IPS DF 19.7 (cell line): ENCODE measurements at places on chromosomes 16 and 17.

- no peak for DNase-seq
Observed at GRCh38 chr16:82754716-82755513, 128.1 kb downstream of the CDH13 start.

- no peak for DNase-seq
Observed at GRCh38 chr17:72119873-72120641, 763 bp upstream of the SOX9 start.

- no peak for DNase-seq
Observed at GRCh38 chr17:58329035-58329809, 627 bp upstream of the TSPOAP1 start.

DNA sequence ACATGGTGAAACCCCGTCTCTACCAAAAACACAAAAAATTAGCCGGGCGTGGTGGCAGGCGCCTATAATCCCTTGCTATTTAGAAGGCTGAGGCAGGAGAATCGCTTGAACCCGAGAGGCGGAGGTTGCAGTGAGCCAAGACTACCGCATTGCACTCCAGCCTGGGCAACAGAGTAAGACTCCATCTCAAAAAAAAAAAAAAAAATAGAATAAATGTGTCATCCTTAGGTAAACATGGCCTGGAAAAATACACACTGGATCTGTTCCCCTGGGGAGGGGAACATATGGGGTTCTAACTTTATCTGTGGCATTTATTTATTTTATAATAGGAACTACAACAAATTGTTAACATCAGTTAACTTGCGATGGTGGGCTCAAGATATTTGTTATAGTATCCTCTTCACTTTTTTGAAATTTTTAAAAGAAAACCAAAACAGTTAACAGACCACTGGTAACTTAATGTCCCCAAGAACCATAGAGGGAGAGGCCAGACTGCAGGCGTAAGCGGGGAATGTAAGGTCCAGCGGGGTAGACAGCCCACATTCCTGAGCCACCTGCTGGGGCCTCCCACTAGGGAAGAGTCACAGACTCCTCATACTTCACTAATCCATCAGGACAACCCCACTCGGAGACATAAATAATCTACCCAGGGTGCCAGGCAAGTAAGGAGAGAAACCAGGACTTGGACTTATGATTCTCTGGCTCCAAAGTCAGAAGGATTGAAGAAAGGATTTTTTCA lies 12.5 kb upstream of the TXNDC11 start:
- DNase-seq: no peak

DNA sequence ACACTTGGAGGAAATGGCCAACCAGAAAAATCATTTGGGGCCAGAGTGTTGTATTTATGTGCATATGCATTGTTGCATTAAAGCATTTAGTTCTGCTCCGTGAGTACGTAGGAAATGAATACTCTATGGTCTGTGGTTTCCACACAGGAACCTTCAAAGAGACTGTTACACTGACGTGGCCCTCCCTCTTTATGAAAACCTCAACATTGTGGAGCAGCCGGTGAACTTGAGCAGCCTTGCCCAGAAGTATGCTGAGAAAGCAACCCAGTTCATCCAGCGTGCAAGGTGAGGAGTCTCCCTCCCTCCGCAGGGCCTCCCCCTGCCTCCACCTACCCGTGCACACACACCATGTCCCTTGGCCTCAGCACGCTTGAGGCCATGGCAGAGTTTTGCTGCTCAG lies 65.2 kb downstream of the ARSG start:
- DNase-seq: no peak
